ENCODE measurements at places on chromosomes 2 and 18.

- DNase-seq: no peak
Observed at GRCh38 chr2:61705625-61706024, 148.2 kb downstream of the FAM161A start.

- DNase-seq: no peak
Observed at GRCh38 chr2:31660812-31661335, 80.1 kb upstream of the SRD5A2 start.

DNA sequence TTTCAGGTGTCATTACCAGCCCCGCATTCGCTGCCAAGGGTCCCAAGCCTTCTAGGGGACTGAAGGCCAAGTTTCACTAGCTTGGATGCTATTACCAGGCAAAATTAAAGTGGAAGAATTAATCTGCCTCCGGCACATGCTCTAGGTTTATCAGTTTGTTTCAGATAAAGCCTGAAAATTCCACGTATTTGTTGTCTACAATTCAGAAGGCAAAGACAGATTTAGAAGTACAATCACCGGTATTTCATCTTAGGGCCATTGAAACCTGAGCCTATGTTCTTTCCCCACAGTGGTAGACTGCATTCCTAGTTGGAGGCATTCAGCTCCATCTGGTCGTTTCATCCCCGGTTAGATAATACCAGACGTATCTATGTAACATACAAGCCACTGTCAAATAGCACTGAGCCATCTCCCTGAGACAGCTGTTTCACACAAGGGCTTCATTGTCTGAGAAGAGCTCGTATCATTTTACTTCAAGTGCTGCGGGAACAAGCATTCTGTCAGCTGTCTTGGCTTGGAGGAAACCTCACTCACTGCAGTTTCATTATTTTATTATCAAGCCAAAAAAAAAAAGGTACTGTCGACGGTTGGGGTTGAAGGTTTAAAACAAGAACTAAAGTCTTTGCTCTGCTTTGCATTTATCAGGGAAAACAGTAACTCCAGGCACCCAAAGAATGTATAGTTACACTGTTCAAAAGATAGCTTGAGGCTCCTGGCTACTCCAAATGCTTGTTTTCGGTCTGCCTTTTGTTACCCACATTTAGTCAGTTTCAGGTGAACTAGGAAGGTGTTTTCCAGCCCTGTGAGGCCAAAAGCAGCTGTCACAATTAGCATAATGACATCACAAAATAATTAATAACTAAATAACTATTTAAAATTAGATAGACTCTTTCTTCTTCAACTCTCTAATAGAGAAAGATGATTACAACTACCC lies 76.7 kb downstream of the TGIF1 start:
- peak; percentile 15 for DNase-seq

GRCh38 chr2:26542676-26543505 lies 65.0 kb upstream of the OTOF start:
- no peak for DNase-seq

GRCh38 chr18:29841631-29842030 lies 1200.9 kb downstream of the DSC3 start:
- no peak for DNase-seq

- no peak for DNase-seq
Observed at GRCh38 chr2:234156326-234156725, 105.8 kb downstream of the SPP2 start.

DNA sequence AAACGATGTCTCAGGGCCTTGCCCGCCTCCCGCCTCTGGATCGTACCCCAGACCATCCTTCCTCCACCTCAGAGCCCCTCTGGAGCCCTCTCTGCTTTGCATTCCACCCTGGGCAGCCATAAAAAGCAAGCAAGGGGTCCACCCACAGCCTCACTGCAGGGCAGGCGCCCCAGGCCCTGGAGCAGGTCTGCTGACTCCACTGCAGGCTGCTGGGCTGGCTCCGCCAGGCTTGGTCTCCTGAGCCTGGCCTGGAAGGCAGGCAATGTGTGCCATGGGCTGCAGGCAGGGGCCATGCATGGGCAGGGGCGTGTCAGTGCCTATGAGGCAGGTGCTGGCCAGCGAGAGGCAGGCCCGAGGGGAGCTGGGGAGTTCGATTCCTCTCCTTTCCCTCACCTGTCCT lies 186.0 kb downstream of the ANKRD30B start:
- DNase-seq: no peak

DNA sequence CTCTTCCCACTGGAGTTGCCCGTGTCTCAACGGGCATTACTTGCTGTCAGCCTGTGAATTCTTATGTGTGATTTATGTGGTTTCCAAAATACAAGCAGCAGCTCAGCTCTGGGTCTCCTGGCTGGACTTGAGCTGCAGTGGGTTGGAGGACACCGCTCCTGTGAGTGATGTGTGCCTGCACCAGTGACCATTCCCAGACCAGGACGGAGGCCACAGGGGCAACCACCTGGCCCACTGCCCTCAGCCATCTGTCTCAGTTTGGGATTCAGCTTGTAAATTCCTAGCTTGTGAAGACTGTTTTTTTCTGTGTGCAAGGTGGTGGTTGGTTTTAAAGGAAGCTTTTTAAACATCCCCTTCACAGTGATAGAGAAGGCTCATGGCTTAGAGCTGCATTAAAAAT lies 261.0 kb downstream of the BCL2 start:
- DNase-seq: no peak

- no peak for DNase-seq
Observed at GRCh38 chr2:120702801-120703200, 32.9 kb upstream of the GLI2 start.

- no peak for DNase-seq
Observed at GRCh38 chr2:127671557-127672302, 3.6 kb downstream of the LIMS2 start.

DNA sequence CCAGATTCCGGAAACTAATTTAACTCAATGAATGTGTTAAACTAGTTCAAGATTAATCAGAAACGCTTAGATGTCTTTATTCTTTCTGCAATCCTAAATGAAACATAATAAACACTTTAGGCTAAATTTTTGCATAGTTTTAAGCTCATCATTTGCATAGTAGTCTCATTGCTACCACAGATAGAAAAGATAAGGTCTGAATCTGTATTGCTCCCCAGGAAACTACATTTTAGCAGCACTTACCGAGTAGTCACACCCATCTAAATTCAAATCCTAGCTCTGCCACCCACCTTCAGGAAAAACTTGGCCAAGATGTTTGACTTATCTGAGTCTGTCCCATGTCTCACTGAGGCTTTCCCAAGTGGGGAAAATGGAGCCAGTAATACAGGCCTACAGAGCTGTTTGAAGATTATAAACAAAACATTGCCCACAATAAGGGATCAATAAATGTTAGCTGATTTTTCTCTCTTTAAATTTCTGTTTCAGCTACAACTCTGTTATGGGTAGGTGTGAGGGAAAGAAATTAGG lies 87.0 kb downstream of the GALNT3 start:
- DNase-seq: no peak

GRCh38 chr18:42882122-42882521 lies 233.4 kb downstream of the RIT2 start:
- no peak for DNase-seq

DNA sequence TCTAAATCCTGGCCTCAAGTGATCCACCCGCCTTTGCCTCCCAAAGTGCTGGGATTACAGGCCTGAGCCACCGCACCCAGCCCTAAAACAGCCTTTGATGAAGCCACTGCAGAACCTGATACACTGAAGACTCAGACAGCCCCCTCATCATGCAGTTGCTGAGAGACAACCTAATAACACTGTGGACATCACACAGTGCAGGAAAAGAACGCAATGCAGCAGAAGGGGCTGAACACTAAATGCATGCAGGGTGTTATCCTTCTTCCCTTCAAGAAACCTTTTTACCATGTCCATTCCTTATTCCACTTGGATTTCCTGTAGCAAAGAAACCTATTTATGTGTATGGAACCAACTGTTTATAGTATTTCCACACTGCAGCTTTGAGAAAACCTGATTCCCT lies 35.7 kb downstream of the MGAT4A start:
- DNase-seq: no peak

DNA sequence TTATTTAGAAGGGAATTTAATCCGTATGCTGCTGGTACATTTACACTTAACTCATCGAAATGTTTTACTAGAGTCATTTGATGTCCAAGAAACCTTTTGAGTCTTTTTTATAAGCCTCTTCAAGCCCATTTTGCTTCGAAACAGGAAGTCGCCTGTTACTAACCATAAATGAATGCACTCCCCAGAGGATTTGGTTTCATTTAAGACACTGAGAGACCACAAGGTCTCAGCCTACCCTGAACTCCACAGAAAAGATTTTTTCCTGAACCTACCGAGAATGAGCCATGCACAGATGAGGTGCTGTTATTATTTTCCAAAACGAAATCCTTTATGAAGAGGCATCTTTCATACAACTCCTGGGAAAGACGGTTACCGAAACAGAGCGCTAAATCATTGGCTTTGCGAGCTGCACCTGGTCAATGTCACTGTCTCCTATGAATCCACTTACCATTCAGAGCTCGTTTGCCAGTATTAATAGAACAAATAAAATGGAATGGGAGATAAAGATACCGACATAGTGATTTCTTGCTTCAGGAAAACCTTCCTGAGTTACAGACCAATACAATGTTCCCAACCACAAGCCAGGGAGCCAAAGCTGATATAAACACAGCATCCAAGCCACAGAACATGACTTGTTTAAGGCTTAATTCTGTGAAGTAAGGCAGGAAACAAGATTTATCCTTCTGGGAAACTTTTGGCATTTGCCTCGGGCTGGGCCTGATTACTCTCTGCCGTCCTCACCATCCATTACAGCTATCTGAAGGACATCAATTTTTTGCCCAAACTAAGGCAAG lies 382.1 kb downstream of the OSR1 start:
- DNase-seq: no peak

- no peak for DNase-seq
Observed at GRCh38 chr2:240187989-240188590, 47.6 kb upstream of the OTOS start.

DNA sequence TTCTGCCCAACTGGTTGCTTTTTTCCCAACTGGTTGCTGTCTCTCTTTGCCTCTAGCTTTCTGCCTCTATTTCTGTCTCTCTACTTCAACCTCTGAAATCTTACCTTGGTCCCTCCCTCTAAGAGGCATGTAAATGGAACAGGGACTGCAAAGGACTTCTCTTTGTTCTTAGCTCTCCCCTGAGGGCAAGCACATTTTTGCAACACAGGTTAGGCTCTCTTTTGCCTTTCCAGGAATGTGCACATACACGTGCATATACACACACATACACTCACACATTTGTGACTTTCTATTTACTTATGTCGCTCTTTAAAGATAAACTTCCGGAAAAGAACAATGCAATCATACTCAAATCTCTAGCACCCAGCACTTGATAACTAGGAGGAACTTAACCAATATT lies 262.6 kb upstream of the DDX18 start:
- DNase-seq: no peak

DNA sequence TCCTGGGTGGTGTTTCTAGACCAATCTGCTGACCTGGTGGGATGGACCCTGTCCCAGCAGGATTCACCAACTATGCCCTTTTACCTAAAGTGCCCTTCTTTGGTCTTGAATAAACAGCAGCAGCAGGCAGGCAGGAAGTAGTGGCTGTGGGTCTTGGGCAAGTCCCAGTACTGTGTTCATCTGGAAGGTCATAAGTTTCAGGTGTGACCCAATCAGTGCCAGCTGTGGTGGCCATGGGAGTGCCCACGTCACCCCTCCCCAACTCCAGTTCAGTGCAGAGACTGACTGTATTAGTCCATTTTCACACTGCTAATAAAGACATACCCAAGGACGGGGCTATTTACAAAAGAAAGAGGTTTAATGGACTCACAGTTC lies 148.3 kb upstream of the SRD5A2 start:
- no peak for DNase-seq

- DNase-seq: no peak
Observed at GRCh38 chr18:30455741-30456140, 586.8 kb downstream of the DSC3 start.

DNA sequence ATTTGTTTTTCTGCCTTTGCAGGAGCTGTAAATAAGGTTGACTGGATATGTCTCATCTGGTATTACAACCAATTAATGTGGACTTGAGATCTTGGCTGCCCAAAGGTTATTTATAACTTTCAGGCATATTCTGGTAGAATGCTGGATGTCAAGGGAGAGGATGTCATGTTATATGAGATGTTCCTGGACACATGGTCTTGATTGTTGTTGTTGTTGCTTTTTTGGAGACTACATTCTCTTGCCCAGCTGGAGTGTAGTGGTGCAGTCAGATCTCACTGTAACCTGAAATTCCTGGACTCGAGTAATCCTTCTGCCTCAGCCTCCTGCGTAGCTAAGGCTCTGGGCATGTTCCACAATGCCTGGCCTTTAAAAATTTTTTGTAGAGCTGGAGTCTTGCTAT lies 83.3 kb downstream of the LCLAT1 start:
- DNase-seq: no peak

Measured in anterior cingulate cortex (tissue), 58 donors.